GM13977 (cell line): ENCODE measurements at places on chromosomes 11 and 22.
A peak's percentile ranks its signal among the peaks of the same experiment; 100 is the strongest.

DNA sequence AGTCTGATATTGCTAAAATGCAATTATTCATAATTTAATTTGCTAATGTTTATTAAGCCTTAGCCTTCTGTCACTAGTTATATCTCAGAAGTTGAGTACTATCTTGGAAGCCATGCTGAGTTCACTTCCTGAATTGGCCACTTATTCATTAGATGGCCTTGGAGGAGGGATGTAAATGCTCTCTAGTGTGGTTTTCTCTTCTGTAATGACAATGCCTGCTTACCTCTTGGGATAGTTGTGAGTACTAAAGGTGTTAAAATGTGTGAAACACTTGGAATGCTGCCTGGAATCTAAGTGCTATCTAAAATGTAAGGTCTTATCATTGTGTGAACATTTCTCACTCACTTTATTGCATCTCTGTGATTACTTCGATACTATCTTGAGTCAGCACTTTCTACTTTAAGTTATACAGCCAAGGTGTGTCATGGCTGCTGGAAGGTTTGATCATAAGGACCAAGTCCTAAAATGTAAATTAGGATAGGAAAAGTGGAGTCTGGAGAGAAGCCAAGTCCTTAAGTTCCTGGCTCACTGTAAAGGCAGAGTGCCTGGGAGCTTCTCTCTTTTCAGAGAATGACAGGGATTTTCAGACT lies 12.4 kb downstream of the GLYATL2 start:
- DNase-seq = no peak

GRCh38 chr11:1838077-1838425 lies 730 bp upstream of the TNNI2 start:
- no peak for DNase-seq

GRCh38 chr11:134038897-134039470 lies 29.9 kb upstream of the JAM3 start:
- no peak for DNase-seq

- DNase-seq = no peak
These were observed 56.3 kb upstream of the DDI1 start for GRCh38 chr11:103980108-103980507.

- peak; percentile 77 for DNase-seq
These were observed 2.3 kb downstream of the ACY3 start for GRCh38 chr11:67648140-67648795.

- no peak for DNase-seq
These were observed 3.1 kb downstream of the EIF3M start for GRCh38 chr11:32586576-32587190.

- DNase-seq = peak; percentile 55
These were observed 29.3 kb upstream of the TCF20 start for GRCh38 chr22:42299586-42300258.

- DNase-seq = no peak
These were observed 31.6 kb upstream of the MYH9 start for GRCh38 chr22:36419177-36419911.

DNA sequence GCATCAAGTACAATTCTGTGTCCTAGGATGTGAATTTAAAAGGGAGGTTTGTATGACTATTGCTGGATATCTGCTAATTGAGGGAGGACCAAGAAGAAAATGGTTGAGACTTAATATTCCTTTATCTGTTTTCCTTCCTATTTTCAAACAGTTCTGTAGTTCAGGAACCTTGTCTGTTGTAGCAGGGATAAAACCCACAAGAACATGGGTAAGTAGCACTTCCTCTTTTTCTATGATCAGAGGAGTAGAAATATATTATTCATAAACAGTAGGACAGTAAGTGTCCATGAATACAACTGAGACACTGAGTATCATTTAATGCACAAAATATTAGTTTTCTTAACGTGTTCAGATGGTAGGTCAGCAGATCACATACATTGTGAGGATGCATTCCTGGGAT lies 7.6 kb downstream of the MS4A3 start:
- DNase-seq = no peak

GRCh38 chr11:824942-825341 lies 2.8 kb upstream of the CRACR2B start:
- no peak for DNase-seq

- no peak for DNase-seq
These were observed 52.0 kb downstream of the CASP12 start for GRCh38 chr11:104846216-104846615.

DNA sequence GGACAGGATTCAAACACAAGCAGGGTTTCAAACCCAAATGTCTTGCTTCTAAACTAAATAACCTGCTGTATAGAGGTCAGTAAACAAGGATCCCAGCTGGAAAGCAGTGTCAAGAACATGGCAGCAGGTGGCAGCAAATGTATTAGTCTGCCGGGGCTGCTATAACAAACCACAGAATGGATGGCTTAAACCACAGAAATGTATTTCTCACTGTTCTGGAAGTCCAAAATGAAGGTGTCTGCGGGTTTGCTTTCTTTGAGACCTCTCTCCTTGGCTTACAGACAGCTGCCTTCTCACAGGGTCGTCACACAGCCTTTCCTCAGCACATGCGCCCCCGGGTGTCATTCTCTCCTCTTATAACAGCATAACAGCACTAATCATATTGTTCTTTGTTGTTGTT lies 65.1 kb upstream of the LRRC55 start:
- peak; percentile 7 for DNase-seq

- DNase-seq = peak; percentile 94
These were observed 3.6 kb upstream of the APOBEC3A start for GRCh38 chr22:38953577-38954413.

DNA sequence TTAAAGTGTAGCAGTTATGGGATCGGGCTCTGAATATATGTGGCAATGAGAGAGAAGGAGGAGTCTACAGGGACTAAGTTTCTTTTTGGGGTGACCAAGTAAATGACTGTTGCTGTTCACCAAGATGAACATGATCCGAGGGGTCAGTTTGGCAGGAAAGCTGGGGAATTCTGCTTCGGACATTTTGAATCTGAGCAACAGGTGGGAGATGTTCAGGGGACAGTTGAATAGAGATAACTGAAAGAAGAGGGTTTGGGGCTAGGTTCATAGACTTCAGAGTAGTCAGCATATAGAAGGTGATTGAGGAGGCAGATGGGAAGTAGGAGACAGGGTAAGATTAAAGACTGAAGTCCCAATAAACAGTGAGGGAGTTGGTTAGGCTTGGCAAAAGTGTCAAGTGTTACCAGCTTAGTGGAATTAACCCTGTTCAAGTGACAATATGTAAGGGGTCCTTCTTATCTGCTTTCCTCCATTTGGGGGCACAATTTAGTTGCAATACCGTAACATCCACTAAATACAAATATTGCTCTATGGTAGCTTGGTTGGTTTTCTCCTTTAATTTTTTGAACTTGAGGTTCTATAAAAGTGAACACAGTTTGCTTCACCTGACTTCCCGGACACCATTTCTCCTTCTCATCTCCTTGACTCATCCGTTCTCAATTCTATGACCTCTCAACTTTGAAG lies 2.9 kb upstream of the ENTHD1 start:
- no peak for DNase-seq

GRCh38 chr11:75810637-75811390 lies 4.2 kb upstream of the UVRAG start:
- DNase-seq = peak; percentile 62

- DNase-seq = no peak
These were observed 66.1 kb upstream of the ARHGAP32 start for GRCh38 chr11:129258205-129258604.

DNA sequence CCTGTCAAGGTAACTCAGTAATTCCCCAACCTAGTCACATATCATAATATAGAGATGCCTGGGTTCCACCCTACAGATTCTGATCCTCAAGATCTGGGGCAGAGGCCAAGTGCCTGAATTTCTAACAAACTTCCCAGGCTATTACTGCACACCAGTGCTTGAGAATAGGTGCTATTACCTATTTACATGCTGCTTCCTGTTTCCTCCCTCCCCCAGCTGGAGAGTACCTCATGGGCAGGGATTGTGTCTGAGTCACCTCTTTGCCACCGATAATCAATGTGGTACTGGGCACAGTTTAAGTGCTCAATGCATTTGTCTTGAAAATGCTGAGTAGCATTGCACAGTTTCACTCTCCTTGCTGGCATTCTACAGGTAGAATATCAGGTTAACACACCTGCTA lies 582.2 kb upstream of the CADM1 start:
- no peak for DNase-seq

DNA sequence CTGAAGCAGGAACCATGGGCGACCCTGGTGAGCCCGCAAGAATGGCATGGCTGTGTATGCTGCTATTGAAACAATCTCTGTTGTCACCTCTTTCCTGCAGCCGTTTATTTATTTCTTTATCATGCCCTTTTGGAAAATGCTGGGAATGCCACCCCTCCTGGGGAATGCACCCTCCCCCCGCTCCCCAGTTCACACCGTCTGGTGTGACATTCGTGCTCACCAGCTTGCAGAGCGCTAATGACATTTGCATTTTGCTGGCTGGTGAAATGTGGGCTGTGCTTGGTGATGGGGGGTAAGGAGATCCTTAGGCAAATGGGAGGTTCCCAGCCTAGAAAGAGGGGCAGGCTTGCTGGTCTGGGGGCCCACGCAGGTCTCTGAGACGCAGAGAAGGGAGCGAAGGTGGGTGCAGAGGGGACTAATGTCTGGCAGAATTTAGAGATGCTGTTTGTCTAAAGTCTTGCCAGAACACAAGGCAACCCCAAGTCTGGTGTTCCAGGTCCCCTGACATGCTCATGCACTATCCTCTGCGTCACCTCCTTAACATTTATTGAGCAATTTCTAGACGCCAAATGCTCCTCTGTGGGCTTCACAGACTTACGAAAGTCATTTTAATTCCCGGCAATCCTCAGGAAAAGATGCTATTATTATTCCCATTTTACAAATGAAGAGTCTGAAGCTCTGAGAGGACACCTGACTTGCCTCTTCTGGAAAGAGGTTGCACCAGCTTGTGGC lies 91.7 kb downstream of the TP53I11 start:
- no peak for DNase-seq

GRCh38 chr22:27720860-27721259 lies 80.7 kb downstream of the MN1 start:
- no peak for DNase-seq

DNA sequence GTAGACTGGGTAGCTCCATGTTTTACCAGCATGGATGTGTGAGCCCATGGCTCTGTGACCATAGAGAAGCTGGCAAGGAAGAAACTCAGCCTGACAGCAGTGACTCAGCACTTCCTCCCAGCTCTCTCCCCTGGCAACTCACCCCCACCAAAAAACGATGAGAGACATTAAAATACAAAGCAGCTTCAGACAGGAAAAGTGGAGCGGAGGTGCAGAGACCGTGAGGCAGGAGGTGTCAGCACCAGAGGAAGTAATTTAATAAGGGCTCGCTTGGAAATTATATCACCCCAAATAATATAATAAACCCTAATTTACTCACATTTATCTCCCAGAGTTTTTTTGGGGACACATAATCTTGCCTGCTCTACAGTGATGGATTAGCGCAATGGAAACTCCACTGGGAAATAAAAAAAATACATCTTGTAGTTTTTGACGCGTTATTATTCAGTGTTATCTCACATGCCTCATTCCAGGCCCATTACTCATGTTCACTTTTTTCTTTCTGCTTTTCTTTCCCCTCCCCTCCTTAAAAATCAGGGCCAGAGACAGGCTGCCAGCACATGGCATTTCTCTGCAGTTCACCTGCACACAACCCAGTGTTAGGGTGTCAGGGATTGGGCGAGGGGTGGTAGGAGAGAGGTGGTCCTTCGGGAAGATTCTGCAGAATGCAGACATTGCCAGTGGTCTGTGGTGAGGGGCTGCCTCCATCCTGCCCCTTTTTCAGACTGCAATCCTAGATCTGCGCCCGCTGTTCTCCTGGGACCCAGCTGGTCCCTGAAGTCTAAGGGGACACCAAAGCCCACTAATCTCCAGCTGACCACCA lies 170.8 kb downstream of the BUD13 start:
- DNase-seq = no peak

- DNase-seq = no peak
These were observed 18.5 kb upstream of the OR8G1 start for GRCh38 chr11:124222407-124222806.

- no peak for DNase-seq
These were observed 670 bp downstream of the LSP1 start for GRCh38 chr11:1853376-1854131.

DNA sequence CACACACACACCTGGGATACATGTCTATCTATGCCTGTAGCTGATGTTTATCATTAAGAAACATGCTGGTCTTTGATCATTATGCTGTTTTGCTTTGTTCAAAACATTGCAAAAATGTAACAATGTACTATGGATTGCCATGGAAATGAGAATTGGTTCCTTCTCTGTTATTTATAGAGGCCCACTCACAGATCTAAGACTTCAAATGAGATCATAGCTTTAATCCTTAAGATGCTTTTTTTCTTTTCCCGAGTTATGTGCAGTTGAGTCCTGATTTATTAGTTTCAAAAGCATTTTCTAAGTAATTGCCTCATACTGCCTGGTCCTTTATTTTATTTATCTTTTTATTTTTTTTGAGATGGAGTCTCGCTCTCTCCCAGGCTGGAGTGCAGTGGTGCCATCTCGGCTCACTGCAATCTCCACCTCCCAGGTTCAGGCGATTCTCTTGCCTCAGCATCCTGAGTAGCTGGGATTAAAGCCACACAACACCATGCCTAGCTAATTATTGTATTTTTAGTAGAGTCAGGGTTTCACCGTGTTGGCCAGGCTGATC lies 131.4 kb downstream of the LUZP2 start:
- DNase-seq = no peak

DNA sequence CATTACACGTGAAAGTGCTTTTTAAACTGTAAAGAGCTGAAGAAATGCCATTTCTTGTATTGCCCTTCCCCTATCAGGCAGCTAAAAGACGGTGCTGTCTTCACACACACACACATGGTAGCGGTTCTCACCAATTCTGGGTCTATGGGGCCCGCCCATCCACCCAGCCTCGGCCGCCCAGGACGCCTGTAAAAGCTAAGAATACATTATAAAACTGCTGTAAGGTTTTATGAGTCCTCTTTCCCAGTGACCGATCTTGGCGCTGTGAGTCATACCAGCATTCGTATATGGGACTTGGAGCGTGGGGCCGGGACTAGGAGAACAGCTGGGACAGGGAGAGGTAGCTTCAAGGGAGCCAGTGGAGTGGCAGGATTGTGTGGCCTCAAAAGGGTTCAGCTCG lies 149.7 kb upstream of the CADM1 start:
- no peak for DNase-seq

DNA sequence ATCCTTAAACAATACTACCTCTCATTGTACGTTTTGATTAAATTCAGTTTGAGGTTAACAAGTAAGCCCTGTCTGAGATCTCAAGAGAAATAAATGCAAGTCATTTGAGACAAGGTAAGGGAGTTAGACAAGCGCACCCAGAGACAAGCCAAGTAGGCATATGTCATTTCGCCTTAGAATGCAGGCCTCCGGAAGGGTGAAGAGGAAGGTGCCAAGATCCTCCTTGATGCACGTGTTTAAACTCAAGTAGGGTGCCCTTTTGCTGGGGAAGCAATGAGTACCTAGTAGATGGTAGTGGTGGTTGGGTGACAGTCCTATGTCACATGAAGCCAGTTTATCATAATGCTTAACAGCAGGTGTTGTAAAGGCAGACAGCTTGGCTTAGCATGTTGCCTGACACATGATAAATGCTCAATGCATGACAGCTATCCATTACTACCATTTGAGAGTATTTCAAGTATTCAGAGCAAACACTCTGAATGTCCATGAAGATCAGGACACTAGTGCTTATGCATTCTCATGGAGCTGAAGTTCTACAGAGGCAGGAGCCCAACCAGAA lies 415.9 kb downstream of the TMEM135 start:
- no peak for DNase-seq
